ENCODE measurements at places on chromosomes 3 and 15.

- DNase-seq, result peak; percentile 71
Measured at GRCh38 chr3:71069797-71070196, 513.7 kb downstream of the FOXP1 start.

- no peak for DNase-seq
Measured at GRCh38 chr3:74059301-74059922, 434.7 kb upstream of the PDZRN3 start.

GRCh38 chr3:141285570-141285969, 53.9 kb downstream of the PXYLP1 start:
- DNase-seq, result no peak

DNA sequence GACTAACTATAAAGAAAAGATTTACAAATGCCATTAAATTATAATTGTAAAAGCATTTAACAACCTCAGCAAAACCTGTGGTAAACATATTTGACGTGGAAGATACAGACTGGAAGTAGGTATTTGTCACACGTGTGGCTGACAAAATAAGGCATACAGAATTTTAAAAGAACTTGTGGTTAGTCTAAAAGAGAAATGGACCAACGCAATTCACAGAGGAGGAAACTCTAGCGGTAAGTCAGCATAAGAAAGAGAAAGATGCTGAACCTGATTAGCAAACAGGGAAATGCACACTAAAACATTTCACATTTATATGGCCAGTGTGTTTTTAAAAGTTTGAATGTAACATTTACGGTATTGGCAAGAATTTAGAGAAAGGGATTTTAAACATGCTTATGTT, 35.3 kb downstream of the KCNH8 start:
- no peak for DNase-seq

GRCh38 chr15:48964898-48965297, 1.2 kb upstream of the SHC4 start:
- no peak for DNase-seq

GRCh38 chr3:163196815-163197374, 1700.3 kb downstream of the OTOL1 start:
- no peak for DNase-seq

- no peak for DNase-seq
Measured at GRCh38 chr3:157058392-157059071, 101.4 kb downstream of the CCNL1 start.
